ENCODE measurements at places on chromosomes 3 and 15.

GRCh38 chr3:54900838-54901591 is 26.8 kb downstream of the LRTM1 start:
- DNase-seq, result no peak

GRCh38 chr3:76264911-76265310 is 479.6 kb upstream of the ZNF717 start:
- DNase-seq, result no peak

DNA sequence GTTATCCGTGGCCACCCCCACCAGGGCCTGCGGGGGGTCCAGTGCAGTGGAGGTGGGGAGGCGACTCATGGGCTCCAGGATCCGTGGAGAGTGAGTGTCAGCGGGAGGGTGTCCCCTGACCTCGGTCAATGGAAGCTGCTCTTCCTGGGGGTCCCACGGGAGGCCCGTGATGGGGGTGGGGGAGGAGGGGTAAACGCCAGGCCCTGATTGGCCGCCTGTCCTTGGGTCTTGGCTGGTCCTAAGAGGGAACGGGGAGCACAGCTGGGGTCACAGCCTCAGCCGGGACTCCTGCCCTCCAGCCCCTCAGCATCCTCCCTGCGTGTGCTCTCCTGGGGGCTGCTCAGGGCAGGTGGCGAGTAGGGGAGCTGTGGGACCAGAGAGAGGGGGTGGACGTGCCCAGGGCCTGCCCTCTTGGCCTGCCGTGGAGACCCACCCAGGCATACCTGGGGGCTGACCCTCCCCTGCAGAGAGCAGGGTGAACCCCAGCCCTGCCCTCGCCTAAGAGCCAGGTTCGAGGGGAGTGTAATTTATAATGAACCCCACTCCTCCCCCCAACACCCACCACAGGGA is 184.6 kb downstream of the GOLGA6L6 start:
- peak; percentile 21 for DNase-seq

GRCh38 chr3:60158035-60158434 is 1093.2 kb downstream of the FHIT start:
- no peak for DNase-seq

All from left cardiac atrium (tissue), 4 donors.